ENCODE measurements at places on chromosomes 2 and 18.

GRCh38 chr2:190716176-190716807 lies 67.4 kb downstream of the NAB1 start:
- no peak for DNase-seq

DNA sequence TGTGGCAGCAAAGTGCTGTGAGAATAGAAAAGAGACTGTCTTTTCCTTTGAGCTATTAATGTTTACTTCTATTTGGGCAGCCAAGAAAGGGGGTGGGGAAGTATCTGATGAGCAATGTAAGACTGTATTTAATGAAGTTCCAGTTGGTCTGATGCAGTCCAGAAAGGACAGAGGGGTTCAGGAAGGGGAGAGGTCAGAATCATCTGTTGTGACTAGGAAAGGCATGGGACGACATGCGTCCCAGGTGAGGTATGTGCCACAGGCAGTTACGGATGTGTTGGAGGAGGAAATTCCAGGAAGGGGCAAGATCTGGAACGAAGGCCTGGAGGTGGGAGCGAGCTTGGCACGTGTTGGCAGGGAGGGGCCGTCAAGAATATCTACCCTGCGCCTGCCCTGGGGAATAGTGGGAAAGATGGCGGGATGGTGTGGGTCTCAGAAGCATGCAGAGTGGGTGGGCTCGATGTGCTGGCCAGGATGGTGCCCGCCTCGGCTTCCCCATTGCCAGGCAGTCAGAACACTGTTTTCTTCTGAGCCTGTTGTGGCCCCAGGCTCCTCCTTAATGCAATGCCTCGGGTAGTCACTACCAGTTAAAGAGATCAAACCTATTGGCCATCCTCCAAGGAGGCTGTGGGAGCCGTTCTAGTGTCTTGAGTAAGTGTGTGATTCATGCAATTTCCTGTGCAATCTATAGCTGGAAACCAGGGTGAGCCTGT lies 57.8 kb upstream of the TXNDC2 start:
- no peak for DNase-seq

GRCh38 chr2:71606244-71606643 lies 152.9 kb downstream of the DYSF start:
- DNase-seq, result no peak

- no peak for DNase-seq
Measured at GRCh38 chr2:235663875-235664274, 170.0 kb downstream of the AGAP1 start.

GRCh38 chr18:43040281-43040680 lies 75.2 kb downstream of the RIT2 start:
- no peak for DNase-seq

- peak; percentile 57 for DNase-seq
Measured at GRCh38 chr18:49846361-49846662, 33.0 kb upstream of the ACAA2 start.

Data from NCI-H1417 (cell line).